ENCODE measurements at places on chromosomes 3 and 15.

DNA sequence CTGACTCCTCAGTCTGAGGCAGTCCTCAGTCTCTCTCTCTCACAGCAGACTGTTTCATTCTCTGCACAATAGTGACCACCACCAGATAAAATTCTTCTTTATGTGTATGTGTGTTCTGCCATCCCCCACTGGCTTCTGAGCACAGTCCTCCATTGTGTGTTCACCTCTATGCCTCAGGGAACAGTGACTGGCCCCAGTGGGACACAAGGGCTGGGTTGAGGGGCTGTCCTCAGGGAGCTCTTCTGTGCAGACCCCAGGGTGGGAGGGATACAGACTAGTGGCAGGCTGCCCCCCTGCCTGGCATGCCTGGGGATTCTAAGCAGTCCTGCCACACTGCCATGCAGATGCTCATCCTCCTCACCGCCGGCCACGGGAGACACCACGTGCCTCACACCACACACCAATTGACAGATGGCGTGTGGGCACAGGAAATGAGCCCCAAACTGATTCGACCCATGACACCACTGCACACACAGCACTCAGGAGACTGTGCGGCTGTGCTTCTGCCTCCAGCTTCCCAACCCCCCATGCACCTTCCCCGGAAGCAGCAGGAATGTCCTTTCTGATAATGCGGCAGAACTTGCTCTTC lies 237.6 kb upstream of the CHRNA7 start:
- no peak for DNase-seq

DNA sequence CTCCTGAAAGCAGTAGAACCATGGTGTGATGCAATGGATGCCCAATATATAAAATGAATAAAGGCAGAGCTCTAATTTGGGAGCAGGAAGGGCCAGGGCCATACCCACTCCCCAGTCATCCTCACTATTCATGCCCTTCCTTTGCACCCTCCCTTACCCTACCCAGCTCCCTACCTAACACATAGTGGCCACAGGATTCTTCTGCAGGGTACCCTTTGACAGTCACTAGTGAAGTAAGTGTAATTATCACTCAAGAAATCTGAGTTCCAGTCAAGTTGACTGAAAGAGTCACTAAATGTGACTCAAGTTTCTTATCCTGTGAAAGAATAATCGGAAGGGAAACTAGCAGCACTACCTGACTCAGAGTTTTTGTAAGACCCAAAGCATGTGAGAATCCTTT lies 69.2 kb downstream of the RASA2 start:
- DNase-seq, result no peak

- peak; percentile 23 for DNase-seq
Observed at GRCh38 chr3:159417761-159418160, 570.9 kb upstream of the IL12A start.

DNA sequence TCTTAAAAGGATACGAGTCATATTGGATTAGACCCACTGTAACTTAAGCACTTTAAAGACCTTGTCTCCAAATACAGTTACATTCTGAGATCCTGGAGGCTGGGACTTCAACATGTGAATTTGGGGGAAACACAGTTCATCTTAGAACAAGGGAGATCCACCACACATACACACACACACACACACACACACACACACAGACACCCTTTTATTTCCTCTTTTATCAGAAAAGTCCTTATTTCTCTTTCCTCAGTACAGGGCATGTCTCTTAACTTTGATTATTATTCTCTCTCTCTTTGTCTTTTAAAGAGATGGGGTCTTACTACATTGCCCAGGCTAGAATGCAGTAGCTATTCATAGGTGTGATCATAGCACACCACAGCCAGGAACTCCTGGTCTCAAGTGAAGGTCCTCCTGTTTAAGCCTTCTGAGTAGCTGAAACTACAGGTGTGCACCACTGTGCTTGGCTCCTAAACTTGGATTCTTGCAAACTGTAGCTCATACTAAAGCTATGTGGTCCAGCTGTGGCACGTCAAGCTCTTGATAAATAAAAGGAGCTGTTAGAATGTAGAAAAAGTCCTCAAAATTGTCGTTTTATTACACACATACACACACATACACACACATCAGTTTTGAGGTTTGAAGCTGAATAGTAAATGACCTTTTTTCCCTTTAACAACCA lies 7.4 kb downstream of the GOLM2 start:
- DNase-seq, result no peak

DNA sequence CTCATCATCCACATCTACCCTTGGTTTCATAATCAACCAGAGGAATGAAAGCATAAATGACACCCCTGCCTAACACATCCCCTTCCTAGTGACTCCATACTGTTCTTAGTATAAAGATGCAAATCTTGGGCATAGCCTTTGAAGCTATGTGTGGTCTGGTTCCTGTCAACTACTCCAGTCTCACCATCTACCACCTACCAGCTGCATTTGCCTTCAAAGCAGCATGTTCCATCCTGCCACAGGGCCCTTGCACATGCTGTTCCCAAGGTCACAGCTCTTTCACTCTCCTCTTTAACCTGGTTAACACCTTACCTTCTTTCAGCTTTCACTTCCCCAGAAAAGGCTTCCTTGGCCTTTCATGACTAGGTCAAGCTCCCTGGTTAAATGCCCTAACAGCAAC lies 62.3 kb upstream of the ARHGEF3 start:
- no peak for DNase-seq

DNA sequence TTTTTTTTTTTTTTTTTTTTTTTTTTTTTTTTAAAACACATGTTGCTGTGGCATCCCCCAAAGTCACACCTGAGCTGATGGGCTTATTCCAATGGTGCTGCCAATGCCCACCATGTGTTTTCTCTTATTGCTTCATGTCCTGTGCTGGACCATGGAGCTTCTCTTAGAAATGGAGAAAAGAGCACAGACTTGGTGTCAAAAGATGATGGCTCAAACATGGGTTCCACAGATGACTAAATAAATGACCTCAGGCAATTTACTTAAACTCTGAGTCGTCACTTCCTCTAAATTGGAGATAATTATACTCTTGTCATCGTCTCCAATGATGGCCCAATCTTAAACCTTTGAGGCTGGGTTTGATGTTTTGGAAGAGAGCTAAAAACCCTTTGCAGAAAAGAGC lies 28.1 kb downstream of the CHST2 start:
- no peak for DNase-seq

DNA sequence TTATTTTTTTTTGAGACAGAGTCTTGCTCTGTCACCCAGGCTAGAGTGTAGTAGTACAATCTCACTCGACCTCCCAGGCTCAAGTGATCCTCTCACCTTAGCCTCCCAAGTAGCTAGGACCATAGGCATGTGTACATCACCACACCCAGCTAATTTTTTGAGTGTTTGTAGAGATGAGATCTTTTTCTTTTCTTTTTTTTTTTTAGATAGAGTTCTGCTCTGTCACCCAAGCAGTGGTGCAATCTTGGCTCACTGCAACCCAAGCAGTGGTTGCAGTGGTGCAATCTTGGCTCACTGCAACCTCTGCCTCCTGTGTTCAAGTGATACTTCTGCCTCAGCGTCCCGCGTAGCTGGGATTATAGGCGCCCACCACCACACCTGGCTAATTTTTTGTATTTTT lies 5.2 kb downstream of the CEP97 start:
- no peak for DNase-seq

DNA sequence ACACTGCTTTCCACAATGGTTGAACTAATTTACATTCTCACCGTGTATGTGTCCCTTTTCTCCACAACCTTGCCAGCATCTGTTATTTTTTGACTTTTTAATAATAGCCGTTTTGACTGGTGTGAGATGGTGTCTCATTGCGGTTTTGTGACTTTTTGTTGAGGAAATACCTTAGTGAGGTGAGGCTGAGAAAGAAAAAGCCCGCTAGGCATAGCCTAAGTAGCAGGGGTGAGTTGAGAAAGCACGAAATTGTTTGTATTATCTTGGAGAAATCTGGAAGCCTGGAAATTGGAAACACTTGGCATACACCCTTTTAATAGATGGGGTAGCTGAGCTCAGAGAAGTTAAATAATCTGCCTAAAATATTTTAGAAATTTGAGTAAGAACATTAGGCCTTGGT lies 61.5 kb upstream of the CFAP161 start:
- no peak for DNase-seq
